LoVo (cell line): ENCODE measurements at places on chromosomes 12 and 14.

DNA sequence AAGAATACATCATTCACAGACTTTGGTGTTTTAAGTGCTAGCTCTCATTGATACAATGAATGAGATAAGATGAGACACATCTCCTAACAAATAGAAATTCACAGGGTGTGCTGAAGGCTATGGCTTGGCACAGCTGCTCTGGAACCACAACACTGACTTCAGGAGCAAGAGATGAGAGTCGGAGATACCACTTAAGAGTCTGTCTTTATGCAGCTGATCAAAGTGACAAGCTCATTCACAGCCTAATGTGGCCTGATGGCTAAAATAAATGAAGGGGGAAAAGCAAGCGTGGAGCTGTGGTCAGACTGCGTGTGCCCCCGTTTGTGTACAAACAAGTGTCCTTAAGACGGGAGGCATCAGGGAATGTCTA is 29.7 kb upstream of the FAM181A start:
- no peak for DNase-seq

DNA sequence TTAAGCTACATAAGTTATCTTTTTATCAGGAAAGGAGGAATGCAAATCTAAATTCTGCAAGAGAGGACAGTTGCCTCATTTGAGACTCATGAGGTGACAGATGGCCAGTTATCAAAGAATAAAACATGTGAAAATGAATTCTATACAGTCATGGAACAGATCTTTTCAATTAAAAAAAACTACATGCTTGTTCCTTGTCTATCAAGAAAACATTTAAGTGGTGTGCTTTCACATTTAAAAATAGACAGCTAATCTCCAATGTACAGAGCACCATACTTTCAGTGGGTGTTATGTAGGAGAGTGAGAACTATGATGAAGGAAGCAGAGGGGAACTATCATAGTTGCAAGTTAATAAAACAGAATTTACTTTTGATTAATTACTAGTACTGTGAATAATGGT is 76.7 kb upstream of the TTC7B start:
- no peak for DNase-seq

GRCh38 chr14:92121207-92121669 is 268 bp downstream of the NDUFB1 start:
- DNase-seq, result no peak

DNA sequence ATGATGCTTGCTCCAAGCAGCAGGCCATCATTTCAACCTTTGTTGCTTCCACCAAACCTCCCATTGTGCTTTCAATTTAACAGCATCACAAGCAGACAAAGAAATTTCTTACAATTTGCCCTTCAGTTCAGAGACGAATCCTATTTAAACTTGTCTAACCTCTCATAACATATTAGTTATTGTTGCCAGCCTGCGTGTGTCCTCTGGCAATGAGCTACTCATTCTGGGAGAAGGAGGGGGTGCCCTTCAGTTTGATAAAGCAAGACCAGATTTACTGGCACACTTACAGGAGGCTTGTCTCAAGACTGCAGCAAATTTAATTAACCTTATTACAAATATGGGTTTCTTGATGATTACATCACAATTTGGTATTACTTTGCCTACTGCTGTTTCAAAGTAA is 203.6 kb upstream of the SOX5 start:
- no peak for DNase-seq

DNA sequence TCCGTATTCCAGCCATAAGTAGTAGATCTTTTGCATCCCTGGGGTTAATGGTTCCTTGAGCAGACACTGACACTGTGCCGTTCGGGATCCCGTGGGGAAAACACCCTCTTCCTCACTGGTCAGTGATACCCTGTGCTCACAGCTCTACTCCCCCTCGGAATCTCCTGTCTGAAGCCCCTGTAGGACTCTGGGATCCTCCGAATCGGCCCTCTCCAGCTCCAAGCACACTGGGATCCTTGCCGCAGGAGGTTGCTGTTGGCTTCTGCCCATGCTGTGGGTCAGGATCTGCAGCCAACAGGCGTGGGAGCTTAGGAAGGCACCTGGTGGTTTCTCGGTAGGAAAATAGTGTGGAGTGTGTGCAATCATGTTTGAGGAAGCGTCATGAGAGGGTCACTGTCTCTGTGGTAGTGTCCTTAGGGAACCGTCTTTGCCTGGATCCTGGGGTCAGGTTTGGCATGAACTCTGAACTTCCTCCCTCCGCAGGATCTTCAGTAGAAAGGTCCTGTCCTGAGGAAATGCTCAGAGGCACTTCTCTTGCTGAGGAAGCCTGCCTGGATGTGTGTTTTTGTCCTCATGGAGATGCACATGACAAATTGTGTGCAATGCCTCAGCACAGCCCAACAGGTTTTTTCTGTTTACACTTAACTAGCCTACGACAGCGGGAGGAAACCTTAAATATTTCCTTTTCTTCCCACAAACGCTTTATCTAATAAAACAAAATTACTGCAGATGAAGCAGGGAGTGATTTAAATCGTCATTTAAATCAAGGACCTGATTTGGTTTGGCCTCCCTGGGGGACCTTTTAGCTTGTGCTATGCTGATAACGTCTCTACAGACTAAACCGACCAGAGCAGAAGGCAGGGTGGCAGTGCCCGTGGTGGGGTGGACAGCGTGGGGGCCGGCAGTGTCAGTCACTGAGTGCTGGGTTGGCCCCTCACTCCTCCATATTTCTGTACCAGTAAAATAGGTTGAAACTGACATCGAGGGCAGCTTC is 18.7 kb downstream of the FBXL14 start:
- no peak for DNase-seq

- DNase-seq, result no peak
These were observed 16.0 kb downstream of the FOS start for GRCh38 chr14:75294649-75295033.

GRCh38 chr14:81402123-81402495 is 2.0 kb upstream of the STON2 start:
- DNase-seq, result no peak

- DNase-seq, result no peak
These were observed 11.8 kb upstream of the AMN1 start for GRCh38 chr12:31740628-31741027.

GRCh38 chr14:74964787-74965485 is 9.5 kb upstream of the PGF start:
- no peak for DNase-seq

- DNase-seq, result no peak
These were observed 385.9 kb downstream of the EMP1 start for GRCh38 chr12:13582421-13582820.

DNA sequence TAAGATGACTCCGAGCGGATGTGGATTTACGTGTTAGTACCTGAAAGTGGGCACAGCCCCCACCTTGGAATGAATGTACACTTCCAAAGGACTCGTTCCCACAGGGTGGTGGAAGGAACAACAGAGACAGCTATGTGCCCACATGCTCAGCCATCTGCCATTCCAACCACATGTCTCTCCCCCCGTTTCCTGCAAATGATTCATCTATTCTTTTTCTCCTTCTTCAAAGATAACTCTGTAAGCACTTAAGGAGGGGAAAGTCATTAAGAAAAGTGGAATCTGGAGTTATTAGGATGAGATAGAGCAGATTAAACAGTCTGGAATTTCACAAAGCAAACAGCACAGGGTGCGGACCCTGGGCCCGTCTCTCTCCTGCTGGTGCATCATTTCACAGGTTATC is 18.5 kb upstream of the DUSP6 start:
- peak; percentile 64 for DNase-seq

- DNase-seq, result no peak
These were observed 68.9 kb downstream of the SPPL3 start for GRCh38 chr12:120835304-120835612.

DNA sequence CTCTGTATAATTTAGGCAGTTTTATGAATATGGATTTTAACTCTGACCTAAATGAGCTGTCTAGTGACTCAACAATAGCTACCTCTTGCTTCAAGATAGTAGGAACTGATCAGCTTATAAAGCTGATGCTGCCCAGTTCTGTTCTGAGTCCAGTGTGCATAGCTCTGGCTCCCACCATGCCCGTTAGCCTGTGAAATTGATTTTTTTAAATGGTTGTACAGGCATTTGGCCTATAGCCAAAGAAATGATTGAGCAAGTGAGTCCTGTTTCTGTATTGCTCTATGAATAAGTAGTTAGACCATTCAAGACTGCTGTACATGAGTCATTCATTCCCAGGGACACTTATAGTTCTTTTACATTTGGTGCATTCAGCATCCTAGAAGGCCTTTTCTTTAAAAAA is 36.4 kb downstream of the SAMD4A start:
- DNase-seq, result no peak

GRCh38 chr14:52400846-52401245 is 86.7 kb downstream of the PTGER2 start:
- no peak for DNase-seq

- no peak for DNase-seq
These were observed 10.9 kb upstream of the AKAP6 start for GRCh38 chr14:32318087-32318795.

DNA sequence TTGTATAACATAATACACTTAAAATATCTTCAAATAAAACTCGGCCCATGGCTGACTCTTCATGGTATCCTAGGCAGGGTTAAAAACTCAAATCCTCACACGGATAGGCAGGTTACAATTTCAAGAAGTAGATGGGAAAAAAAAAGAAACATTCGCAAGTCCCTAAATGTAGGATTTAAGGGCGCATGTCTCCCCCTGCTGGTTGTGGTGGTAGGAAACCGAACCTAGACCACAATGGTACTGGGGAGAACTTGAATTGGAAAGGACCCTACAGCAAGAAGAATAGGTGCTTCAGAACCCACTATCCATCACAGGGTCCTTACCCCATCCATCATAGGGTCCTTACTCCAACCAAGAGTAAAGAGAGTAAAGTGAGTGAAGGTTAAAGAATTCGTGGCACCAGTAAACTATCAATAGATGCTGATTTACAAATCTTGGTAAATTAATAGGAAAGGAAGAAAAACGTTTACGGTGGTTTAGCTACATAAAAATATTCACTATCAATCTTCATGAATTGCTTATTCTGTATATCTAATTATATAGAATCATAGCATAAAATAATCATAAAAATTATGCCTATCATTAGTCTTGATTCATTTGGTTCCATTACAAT is 3.3 kb upstream of the CIPC start:
- peak; percentile 73 for DNase-seq

DNA sequence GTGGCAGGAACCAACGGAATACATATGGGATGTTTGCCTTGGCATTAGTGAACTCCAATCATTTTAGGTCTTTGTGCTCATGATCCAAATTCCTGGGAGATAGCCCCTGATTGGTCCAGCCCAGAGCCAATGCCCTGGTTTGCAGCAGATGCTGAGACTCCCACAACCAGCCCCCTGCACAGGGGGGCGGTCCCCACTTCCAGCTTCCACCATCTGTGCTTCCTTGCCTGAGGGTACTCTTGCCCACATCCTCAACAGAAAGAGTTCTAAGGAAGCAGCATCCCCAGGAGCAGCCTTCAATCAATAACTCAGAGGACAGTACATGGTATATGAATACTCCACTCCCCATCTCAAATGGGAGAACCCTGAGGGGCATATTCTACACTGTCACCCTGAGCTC is 39.7 kb upstream of the FICD start:
- no peak for DNase-seq

GRCh38 chr12:63826006-63826585 is 18.4 kb upstream of the SRGAP1 start:
- DNase-seq, result peak; percentile 61

DNA sequence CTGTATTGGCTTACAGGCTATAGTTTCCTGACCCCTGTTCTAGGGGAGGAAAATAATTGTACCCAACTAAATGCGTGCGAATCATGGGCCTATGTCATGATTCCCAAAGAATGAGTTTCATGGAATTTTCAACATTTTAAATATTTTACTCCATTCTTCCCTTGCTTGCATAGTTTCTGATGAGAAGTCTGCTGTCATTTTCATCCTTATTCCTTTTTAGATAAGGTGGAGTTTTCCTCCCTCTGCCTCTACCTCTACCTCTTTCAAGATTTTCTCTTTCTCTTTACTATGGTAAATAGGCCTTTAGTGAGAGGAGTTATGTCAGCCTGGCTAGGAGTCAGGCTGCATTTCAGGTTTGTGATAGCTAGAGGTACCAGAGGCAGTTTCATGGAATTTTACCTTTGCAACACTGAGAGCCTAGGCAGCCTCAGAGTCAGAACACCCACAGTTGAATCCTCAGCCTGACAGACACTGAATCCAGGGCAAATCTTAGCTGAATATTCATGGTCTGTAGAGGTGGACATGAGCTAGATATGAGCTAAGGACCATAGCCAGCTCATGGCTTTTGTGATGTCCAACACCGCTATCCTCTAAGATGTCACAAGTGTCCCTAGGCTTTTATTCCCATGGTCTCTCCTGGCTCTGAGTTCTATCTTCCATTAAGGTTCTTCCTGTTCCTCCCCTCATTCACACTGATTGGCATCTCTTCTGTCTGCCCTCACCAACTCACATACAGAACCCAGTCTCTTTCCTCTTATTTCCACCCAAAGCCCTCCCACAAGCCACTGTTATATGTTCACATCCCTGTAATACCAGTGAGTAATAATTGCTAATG is 6.0 kb downstream of the SERPINA3 start:
- no peak for DNase-seq

DNA sequence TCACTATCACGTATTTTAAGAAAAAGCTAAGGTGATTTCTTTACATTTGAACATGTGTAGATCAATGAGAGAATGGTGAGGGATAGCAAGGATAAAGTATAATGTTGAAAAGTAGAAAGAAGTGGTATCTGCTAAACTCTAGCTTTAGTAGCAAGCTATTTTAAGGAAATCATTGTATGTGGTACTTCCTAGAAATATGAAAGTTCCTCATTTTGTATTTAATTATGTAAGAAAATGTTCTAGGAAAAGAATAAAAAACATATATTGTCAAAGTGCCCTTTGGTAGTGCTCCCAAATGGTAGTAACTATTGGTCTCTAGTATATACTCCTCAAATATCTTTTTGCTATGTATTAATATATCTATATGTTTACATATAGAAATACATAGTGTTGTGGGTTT is 35.7 kb downstream of the RAB21 start:
- DNase-seq, result no peak

GRCh38 chr12:2137711-2138110 is 84.9 kb downstream of the CACNA1C start:
- DNase-seq, result no peak

DNA sequence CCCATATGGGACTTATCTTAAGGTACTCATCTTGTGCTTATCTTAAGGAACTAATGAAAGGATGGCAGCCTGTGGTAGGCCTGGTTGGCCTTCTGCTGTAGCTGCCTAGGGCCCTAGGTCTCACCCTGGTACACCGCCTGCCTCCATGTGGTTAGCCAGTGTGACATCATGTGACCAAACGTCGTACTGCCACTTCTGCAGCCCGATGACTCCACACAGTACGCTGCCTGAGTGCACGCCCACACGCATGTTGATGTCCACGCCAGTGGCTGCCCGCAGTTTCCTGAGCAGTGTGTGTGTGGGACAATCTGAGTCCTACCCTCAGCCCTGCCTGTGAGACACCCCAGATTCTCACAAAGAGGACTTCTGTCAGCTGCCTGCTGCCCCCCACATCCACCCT is 5.1 kb downstream of the ADCY4 start:
- no peak for DNase-seq
